ENCODE measurements at places on chromosomes 4 and X.

GRCh38 chr4:166146806-166147540, 273.9 kb downstream of the TLL1 start:
- no peak for DNase-seq

DNA sequence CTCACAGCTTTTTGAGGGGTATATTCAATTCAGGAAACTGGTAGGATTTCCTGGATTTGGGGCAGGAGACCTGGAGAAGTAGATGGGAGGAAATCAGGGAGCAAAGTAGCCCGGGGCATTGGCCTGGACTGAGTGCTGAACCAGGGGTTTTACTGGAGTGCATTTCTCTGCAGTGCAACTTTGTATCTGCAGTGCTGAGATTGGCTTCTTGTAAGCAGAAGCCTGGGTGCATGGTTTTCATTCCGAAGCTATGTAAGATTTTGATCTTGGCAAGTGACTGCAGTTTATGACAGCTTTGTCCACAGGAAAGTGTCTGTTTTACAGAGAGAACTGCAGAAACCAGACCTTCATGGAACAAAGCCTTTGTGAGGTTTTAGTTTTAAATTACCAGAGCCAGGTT, 158.3 kb downstream of the SPCS3 start:
- no peak for DNase-seq

- DNase-seq = no peak
Measured at GRCh38 chrX:135516376-135516775, 4.1 kb upstream of the INTS6L start.

GRCh38 chr4:84503495-84504437, 4.7 kb upstream of the NKX6-1 start:
- DNase-seq = peak; percentile 43

GRCh38 chr4:142274137-142274536, 572.0 kb downstream of the INPP4B start:
- no peak for DNase-seq

DNA sequence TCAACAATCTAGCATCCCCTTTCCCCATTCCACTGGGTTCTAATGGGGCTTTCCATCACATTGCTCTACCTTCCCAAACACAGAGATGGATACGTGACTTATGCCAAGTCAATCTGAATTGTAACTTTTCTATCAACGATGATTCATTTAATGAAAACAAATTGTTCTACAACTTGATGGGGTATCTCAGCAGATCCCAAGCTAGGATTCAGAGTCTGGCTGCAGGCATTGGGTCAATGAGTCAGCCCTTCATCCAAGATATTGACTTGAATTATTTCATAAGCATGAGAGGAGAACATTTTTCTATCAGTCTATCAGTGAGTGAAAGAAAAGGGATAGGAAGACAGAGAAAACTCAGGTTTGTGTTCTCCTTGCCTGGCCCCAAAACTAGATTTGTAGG, 15.0 kb upstream of the HPGDS start:
- DNase-seq = no peak

DNA sequence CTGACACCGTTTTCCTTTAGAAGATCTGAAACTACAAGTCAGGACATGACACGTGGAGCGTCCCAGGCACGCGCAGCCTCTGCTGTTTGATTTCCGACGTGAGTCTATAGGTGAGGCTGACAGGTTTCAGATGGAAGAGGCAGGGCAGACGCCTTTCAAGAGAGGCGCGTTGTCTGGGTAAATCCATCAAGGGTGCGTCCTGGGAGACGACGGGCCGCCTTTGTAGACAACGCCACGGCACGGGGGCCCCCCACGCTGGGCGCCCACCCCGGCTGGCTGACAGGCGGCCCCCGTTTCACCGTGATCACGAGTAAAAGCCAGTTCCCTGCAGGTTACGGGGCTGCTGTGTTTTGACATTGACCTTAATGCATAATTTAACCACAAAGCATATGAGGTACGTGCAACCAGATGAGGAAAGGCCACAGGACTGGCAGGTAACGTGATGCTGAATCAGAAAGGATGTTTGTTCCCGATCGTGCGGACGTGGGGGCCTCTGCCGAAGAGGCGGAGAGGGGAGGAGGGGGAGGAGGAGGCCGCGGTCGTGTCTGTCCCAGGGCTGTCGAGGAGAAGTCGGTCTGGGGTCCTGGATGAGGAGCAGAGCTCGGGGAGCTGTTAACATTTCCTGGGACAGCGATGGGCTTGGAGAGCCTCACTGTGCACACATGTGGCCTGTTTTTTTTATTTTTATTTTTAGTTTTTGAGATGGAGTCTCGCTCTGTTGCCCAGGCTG, 51.1 kb upstream of the PPP2R3B start:
- DNase-seq = no peak

Measured in NCI-H510A (cell line).